ENCODE measurements at places on chromosomes 4 and X. TPM values are rescaled to one million over a fixed set of nuclear protein-coding genes. Genes with fewer than 3 reads are reported as not detected.

DNA sequence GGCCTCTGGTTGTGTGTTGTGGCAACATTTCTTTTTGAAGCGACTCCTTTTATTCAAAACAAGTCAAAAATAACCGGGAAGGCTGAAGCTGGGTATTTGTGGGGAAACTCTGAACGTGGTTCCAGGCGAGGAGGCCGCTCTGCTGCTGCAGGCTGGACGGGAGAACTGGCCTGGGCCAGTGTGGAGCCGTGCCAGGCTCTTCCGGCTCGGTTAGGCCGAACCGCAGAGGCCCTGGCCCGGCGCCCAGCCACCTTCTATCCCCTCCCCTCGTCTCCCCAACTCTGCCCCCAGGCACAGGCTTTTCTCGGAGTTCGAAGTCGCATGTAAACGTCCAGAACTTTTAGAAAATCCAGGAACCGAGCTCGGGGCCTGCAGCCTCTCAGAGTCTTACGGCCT, 2.4 kb upstream of the BCOR start:
- H3K27ac ChIP-seq, result peak overlapping the region; percentile 61
- no peak overlapping the region for H3K4me3 ChIP-seq
- no peaks in the 10 kb centered on the region for H3K4me1 ChIP-seq
- DNase-seq, result peak; percentile 31

HADH gene
- total RNA-seq, result 63.5 TPM

DNA sequence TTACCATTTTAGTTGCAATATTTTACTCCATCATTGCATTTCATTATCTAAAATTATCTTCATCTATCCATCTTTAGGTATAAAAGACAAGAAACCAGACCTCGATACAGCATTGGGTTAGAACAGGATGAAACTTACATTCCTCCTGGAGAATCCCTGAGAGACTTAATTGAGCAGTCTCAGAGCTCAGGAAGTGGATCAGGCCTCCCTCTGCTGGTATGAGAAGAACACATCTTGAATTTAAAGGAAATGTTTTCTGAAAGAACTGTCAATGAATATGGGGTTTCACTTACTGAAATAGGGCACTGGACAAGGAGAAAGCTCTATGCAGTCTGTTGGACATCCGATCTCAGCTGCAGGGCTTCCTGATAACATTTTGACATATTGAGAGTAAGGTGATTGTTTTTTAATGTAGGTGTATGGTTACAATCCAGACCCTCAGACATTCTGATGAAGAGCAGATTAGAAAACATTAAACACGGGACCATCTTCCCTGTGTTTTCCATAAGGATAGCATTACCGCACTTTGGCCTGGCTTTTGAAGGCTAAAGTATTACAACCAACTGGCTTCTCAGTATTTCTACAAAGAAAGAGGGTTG, 367.2 kb downstream of the BMPR1B start:
- no peak overlapping the region for H3K4me3 ChIP-seq
- peak; percentile 12 for DNase-seq
- no peaks in the 10 kb centered on the region for H3K36me3 ChIP-seq
- H3K27ac ChIP-seq, result no peak overlapping the region
- no peaks in the 10 kb centered on the region for H3K27me3 ChIP-seq
- no peaks in the 10 kb centered on the region for H3K4me1 ChIP-seq

GAGE13 gene
- total RNA-seq, result not detected

DNA sequence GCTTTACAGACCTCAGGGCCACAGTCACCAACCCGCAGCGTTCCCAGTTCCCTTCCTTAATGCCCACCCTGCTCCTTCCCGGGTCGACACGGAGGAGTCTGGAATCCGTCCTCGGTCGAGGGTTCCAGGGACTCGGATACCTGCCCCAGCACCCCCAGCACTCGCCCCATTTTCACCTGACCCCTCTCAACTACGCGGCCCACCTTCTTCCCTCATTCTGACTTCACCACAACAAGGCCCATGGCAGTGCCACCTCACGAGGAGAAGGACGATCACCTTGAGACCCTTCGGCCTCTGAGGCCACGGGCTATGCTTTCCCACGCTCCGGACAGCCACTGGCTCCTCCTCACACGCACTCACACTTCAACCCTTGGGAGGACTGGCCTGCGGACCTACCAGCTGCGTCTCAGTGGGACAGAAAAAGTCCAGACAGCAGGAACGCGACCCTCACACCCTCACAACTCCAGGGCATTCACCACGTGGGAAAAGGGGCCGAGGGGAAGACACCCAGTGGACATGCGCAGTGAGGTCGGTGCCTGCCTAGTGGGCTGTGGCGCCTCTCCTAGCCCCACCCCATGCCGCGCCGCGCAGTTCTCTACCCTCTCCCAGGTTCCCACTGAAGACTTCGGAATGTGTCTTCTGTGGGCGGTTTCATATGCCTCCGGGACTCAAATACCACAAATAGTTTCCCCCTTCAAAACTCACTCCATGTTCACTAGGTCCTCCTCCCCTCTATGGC, at the start of gene XAGE3:
TSS of gene XAGE3 (minus strand) at position 474 of the 739 bp plus-strand sequence. CDS start 950 bp downstream, outside the sequence.
- H3K27ac ChIP-seq, result no peak within 1 kb of the TSS
- no peaks in the 10 kb centered on the region for H3K36me3 ChIP-seq
- H3K4me1 ChIP-seq, result no peaks in the 10 kb centered on the region
- no peak within 1 kb of the TSS for H3K4me3 ChIP-seq
- no peak for DNase-seq
- no peaks in the 10 kb centered on the region for H3K27me3 ChIP-seq

CTAG1B gene
- not detected for total RNA-seq

DNA sequence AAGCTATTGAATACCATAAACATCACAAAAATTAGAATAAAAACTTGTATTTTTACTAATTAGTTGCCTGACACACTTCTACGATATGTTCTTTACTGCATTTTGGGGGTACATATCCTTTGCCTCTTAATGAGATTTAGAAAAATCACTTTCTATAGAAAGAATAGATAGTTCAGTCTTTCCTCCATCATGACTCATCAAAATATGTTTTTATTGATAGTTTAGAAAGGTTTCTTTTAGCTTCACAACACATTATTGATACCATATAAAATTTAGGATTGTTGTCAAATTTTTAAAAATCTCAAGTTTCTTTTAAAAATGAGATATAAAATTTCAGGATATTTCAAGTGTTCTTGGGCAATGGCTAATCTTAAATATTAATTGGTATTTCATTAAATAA, 74.5 kb upstream of the NOCT start:
- H3K27me3 ChIP-seq, result no peaks in the 10 kb centered on the region
- no peak overlapping the region for H3K27ac ChIP-seq
- no peak overlapping the region for H3K4me3 ChIP-seq
- no peak for DNase-seq
- no peaks in the 10 kb centered on the region for H3K36me3 ChIP-seq
- no peaks in the 10 kb centered on the region for H3K4me1 ChIP-seq

DNA sequence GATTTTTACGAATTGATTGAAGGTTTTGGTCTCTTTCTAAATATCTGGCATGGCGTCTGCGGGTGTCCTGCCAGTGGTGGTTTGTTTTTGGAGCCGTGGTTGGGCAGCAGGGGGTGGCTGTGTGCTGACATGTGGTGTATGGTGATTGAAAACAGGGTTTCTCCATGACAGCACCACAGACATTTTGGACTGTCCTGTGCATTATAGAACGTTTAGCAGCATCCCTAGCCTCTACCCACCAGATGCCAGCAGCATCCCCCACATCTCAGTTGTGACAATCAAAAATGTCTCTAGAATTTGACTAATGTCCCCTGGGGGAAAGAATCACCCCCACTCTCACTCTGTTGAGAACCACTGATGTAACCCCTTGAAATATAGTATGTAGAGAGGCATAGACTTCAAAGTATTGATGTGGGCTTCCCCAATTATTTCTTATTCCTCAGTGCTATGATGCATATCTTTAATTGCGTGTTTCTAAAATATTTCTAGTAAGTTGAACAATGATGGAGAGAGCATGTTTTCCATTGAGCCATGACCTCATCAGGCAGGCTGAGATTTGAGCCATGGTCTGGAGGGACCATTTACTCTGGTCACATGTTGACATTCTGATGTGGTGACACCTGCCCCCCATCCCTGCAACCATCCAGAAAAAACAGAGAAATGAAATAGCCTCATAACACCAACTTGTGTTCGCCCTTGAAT, 77.4 kb upstream of the MID1 start:
- H3K36me3 ChIP-seq, result no peaks in the 10 kb centered on the region
- H3K27me3 ChIP-seq, result no peaks in the 10 kb centered on the region
- DNase-seq, result no peak
- no peak overlapping the region for H3K27ac ChIP-seq
- no peaks in the 10 kb centered on the region for H3K4me1 ChIP-seq
- H3K4me3 ChIP-seq, result no peak overlapping the region

CTAG1A gene
- not detected for total RNA-seq

DNA sequence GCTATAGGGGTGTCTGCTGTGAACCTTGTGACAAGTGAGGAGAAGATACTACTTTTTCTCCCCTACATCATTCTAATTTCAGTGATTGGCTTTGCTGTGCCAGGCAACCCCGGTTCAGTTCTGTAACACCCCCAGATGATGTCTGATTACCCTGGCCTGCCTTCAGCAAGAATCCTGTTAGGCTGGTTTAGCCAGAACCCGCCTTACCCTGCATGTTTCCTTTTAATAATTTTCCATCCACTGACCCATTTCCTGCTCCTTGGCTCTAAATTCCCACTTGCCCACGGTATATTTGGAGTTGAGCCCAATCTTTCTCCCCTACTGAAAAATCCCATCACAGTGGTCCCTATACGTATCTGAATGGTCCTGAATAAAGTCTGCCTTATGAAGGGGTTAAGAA, 46.5 kb upstream of the HPSE start:
- no peak overlapping the region for H3K4me3 ChIP-seq
- H3K4me1 ChIP-seq, result no peaks in the 10 kb centered on the region
- H3K36me3 ChIP-seq, result no peaks in the 10 kb centered on the region

DNA sequence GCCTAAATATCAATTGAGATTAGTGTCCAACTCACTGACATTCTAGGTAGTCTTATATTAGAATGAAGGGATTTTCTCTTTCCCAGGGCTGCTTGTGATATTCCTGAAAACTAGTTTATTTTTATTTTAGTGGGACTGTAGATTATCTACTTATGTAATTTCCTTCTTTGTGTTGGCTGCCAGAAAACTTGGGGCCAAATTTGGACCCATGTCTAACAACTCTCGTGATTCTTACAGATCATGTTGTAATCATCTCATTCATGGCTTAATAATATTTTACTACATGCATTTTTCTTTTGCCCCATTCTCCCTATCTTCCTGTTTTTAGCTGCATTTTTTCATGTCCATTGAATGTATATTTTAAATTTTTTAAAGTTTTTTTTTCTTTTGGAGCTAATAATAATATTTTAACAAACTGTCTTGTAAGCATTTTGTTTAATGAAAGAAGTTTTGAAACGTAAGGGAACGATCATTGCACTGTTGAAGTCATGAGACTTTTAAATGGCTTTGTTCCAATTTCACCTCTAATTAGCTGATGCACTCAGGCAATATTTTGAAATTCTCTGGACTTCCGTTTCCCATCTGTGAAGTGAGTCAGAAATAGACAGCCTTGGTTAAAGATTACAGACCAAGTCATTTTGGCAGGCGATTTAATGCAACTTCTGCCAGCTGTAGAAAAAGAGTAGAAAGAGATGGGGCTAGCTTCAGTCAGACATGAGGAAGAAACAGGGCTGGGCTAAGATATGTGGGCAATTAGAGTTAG, 14.3 kb upstream of the TDO2 start:
- no peak overlapping the region for H3K27ac ChIP-seq
- H3K27me3 ChIP-seq, result no peaks in the 10 kb centered on the region
- H3K4me1 ChIP-seq, result no peaks in the 10 kb centered on the region
- H3K36me3 ChIP-seq, result no peaks in the 10 kb centered on the region
- DNase-seq, result no peak

- no peaks in the 10 kb centered on the region for H3K4me1 ChIP-seq
- H3K36me3 ChIP-seq, result no peaks in the 10 kb centered on the region
- H3K4me3 ChIP-seq, result no peak overlapping the region
- H3K27ac ChIP-seq, result no peak overlapping the region
- DNase-seq, result no peak
These were observed 40.9 kb downstream of the P2RY8 start for GRCh38 chrX:1496076-1496475.

ADAMTS3 gene
- total RNA-seq, result 16.8 TPM

DNA sequence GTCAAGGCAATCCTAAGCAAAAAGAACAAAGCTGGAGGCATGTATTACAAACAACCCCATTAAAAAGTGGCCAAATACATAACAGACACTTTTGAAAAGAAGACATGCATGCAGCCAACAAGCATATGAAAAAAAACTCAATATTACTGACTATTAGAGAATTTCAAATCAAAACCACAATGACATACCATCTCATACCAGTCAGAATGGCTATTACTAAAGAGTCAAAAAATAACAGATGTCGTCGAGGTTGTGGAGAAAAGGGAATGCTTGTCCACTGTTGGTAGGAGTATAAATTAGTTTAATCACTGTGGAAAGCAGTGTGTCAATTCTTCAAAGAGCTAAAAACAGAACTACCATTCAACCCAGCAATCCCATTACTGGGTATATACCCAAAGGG, 604.6 kb upstream of the GRIA3 start:
- H3K4me1 ChIP-seq, result no peaks in the 10 kb centered on the region
- no peaks in the 10 kb centered on the region for H3K36me3 ChIP-seq
- no peak overlapping the region for H3K4me3 ChIP-seq
- no peak overlapping the region for H3K27ac ChIP-seq
- H3K27me3 ChIP-seq, result no peaks in the 10 kb centered on the region

HSPA4L gene
- 3.5 TPM for total RNA-seq

DNA sequence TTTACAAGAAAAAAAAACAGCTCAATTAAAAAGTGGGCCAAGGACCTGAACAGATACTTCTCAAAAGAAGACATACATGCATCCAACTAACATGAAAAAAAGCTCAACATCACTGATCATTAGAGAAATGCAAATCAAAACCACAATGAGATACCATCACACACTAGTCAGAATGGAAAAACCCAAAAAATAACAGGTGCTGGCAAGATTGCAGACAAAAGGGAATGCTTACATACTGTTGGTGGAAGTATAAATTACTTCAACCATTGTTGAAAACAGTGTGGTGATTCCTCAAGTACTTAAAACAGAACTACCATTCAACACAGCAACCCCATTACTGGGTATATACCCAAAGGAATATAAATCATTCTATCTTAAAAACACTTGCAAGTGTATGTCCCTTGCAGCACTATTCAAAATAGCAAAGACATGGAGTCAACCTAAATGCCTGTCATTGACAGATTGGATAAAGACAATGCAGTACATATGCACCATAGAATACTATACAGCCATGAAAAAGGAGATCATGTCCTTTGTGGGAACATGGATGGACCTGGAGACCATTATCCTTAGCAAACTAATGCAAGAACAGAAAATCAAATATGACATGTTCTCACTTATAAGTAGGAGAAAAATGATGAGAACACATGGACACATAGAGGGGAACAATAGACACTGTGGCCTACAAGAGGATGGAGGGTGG, 97.6 kb downstream of the RAB28 start:
- no peaks in the 10 kb centered on the region for H3K4me1 ChIP-seq
- no peak overlapping the region for H3K4me3 ChIP-seq
- DNase-seq, result no peak
- no peaks in the 10 kb centered on the region for H3K36me3 ChIP-seq

GRCh38 chrX:109749207-109749606, 16.1 kb upstream of the ACSL4 start:
- no peak overlapping the region for H3K4me3 ChIP-seq
- H3K36me3 ChIP-seq, result no peaks in the 10 kb centered on the region
- H3K4me1 ChIP-seq, result no peaks in the 10 kb centered on the region
- H3K27me3 ChIP-seq, result no peaks in the 10 kb centered on the region
- DNase-seq, result no peak
